Mesenteric fat pad (tissue), 1 donor: ENCODE measurements at places on chromosomes 2 and 18.
A peak's percentile ranks its signal among the peaks of the same experiment; 100 is the strongest.

GRCh38 chr2:218060118-218060517, 8.9 kb upstream of the RUFY4 start:
- no peak for DNase-seq

DNA sequence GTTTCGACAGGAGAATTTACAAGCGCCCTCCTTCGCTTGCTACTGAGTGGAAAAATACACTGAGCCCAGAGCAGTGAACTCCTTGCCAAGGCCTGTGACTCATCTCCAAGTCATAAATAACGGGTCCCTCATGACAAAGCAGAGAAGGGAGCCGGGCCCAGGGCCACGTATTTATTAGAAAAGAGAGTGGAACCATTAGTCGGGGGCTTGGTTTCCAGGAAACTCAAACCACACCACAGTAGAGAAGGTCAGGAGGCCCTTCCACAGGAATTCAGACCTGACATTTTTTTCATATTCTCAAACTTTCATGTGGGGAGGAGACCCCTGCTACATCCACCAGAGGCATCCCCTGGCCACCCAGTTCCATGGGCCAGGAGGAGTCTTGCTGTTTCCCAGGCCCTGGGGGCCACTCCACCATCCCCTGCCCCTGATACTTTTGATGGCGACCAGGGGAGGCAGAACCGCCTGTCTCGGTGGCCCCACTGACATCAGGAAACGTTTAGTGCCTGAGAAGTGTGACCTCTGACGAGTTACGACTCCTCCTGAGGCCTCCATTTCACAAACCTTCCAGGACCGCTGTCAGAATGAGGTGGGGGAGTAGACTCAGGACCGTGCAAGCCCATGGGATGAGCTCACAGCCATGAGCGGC, 289.7 kb downstream of the DYSF start:
- no peak for DNase-seq

DNA sequence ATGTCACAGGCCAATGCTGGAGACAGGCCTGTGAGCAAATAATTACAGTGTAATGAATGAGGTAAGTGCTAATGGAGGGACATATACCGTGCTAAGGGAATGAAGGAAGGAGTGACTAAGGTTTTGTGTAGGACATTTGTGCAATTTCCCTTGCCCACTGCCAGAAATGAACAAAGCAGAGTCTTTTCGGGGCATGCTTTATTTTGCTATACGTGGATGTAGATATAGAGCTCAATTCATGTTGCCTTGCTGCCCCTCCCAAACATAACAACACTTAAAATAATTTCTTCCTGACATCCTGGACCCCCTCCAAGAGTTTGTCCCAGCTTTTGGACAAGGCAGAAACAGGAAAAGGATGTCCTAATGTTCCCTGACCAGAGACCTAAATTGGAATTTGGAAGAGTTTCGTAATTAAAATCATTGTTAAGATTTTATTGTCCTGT, 23.7 kb upstream of the CD28 start:
- no peak for DNase-seq

DNA sequence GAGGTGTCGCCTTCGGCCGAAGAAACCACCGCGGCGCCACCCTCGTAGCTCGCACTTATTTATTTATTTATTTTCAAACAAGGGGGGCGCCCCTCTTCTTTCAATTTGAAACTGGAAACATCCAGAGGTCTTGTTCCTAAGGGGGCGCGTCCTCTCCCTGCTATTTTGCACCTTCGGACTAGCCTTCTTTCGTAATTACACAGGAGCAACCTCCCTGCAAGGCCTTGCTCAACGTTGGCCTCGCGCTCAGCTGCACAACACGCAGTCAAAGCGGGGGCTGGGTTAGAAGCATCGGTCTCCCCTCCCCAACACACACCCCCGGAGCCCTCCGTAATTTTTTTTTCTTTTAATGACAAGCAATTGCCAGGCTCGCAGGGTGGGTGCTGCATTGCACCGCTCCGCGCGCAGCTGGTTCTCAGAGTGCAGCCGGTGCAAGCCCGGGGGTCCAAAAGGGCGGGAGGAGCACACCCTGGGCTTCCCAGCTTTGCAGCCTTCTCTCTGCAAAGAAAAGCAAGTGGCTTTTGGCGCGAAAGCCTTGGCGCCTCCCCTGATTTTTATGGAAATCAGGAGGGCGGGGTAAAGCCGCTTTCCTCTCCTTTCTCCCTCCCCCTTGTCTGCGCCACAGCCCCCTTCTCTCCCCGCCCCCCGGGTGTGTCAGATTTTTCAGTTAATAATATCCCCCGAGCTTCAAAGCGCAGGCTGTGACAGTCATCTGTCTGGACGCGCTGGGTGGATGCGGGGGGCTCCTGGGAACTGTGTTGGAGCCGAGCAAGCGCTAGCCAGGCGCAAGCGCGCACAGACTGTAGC, at the start of gene MYCN:
Gene MYCN (plus strand): TSS at position 697 of the 807 bp plus-strand sequence. CDS start 1,515 bp downstream, outside the sequence.
- peak; percentile 90 for DNase-seq

GRCh38 chr2:206635015-206635414, 7.3 kb upstream of the FAM237A start:
- DNase-seq: no peak

DNA sequence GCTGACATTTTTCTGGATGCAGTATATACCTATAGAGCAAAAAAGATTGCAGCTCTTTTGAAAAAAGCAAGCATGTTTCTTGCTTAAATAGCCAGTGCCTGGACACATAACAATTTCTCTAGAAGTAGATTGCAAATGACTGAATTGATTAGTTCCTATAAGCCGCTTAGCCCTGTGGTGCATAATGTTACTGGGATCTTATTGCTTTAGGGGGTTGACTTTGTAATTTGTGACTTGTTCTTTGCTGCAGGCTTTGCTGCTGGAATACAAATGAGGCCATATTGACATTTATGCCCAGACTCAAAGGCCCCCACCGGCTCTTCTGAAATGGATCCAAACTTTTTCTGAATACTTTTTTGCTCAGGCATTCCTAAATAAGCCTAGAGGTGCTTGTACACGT, 182.6 kb downstream of the SH3BP4 start:
- no peak for DNase-seq

- peak; percentile 88 for DNase-seq
Observed at GRCh38 chr2:109450574-109451273, 163.0 kb downstream of the SEPTIN10 start.
